ENCODE measurements at places on chromosomes 16 and 17.

DNA sequence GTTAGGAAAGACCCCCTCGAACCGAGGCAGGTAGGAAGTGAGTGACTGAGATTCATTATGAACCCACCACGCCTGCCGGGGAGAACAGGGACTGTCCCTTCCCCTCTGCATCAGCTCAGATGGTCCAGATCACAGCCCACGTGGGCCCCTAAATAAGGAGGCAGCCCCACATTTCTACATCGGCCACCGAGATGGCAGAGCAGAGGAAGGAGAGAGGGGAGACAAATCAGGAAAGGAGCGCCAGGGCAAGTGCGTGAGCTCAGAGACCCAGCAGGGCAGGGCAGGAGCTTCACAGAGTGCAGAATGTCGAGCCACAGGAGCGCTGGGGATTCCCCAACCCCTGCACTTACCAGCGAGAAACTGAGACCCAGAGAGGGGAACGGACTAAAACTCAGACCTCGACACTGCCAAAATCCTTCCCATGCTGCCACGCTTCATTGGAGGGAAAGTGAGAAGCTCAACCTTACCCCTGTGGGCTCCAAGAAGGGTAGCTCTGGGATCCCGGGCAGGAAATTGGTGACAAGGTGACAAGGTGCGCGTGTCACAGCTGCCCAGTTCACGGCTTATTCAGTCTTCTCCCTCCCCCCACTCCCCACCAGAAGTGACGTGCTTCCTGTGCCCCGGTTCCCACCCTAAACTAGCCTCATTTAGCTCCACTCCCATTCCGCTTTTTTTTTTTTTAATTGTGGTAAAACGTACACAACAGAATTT, at the start of gene ICAM2:
Gene ICAM2, minus strand, starts transcription at position 578 of the 711 bp plus-strand sequence. CDS start 13,942 bp downstream, outside the sequence.
- peak; percentile 36 for DNase-seq

- DNase-seq = no peak
These were observed 269.6 kb downstream of the SNX29 start for GRCh38 chr16:12245921-12246720.

DNA sequence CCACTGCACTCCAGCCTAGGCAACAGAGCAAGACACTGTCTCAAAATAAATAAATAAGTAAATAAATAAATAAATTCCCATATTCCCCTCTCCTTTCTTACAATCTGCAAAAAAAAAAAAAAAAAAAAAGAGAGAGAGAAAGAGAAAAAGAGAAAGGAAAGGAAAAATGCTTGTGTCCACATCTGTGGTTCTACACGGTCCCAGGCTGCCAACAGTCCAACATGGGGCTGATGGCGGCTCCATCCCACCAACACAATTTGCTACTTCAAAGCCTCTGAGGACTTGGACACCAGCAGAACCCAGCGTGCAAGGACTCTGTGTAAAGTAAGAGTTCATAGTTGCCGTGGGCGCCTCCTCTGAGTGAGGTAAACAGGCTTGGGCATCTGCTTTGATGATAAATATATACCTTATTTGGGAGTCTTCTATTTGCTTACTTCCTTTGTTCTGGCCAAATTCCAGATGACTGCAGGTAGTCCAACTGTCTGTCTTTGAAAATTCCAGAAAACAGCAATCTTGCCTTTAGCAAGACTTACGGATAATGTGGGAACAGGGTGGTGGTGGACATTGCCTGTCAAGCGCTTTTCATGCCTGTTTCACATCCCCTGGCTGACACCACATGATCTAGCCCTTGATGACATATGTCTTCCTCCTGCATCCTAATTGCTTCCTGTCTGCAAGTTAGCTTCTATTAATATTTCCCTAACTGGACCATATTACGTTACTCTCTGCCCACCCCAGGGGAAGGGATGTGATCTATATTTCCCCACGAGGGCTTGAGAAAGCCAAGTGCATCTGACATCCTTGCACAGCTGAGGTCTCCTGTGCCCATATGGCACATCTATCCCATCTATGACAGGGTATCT, 10.1 kb downstream of the LITAF start:
- DNase-seq = no peak

GRCh38 chr16:75044800-75045361, 46.1 kb downstream of the ZNRF1 start:
- DNase-seq = no peak

GRCh38 chr16:88306860-88307545, 75.8 kb upstream of the ZNF469 start:
- DNase-seq = no peak

- DNase-seq = peak; percentile 71
These were observed 498 bp downstream of the SMYD4 start for GRCh38 chr17:1829216-1829591.

GRCh38 chr16:2236337-2237101, at the start of gene DNASE1L2:
DNASE1L2 (plus strand) TSS chr16:2236444; CDS start chr16:2236817, 373 bp downstream.
- no peak for DNase-seq

- DNase-seq = peak; percentile 96
These were observed 5.7 kb upstream of the PKMYT1 start for GRCh38 chr16:2985893-2986355.

GRCh38 chr17:27481327-27481726, 25.1 kb downstream of the KSR1 start:
- no peak for DNase-seq

Data from pancreas (tissue), 10 donors.